ENCODE measurements at places on chromosomes 3 and 15.

DNA sequence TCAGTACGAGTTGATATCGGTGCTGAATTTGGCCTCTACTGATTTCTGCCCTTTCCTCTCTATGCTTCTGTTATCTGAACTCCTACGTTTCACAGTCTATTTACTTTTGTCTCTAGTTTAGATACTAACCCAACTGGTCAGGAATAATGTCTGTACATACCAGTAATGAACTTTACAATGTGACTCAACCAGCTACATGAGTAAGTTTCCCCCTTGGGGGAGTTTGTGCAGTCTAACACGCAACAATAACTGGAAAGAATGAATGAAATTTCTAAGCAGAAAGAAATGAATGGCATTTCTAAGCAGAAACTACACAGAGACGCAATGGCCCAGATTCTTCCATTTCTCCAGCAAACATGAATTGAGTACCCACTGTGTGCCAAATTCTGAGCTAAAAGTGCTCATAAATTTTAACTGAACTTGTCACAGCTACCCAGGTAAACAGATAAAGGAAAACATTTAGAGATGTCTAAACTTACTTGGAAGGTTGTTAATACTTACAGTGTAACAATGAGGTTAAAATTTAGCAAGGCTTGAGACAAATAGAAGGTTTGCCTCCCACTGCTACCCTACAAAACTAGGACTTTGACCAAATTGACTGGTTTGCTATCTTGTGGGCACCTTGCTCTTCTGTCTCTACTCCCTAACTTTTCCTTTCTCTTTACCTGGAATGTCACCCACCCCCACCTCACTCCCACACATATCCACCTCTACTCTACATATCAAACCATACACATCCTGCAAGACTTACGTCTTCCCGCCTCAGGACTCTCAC, 11.6 kb downstream of the UPK1B start:
- DNase-seq: no peak
- no peaks in the 10 kb centered on the region for H3K4me1 ChIP-seq
- H3K36me3 ChIP-seq: no peaks in the 10 kb centered on the region
- no peaks in the 10 kb centered on the region for H3K27me3 ChIP-seq
- H3K27ac ChIP-seq: no peak overlapping the region

DNA sequence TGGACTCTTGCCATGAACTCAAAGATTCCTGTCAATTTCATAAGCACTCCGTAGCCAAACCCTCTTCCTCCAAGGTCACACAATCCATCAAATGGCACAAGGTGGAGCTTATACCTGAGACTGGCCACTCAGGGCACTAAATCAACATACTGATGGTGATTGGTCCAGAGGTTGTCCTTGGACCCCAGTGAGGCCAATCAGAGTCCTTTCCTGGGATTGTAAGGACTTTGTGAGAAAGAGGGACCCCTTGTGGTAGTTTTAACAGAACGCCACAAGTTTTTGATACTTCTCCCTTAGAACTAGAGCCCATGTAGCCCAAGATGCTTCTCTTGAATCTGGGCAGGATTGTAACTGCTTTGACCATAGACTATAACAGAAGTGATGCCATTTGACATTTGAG, 44.4 kb upstream of the LARS2 start:
- no peak overlapping the region for H3K4me3 ChIP-seq
- no peak overlapping the region for H3K27ac ChIP-seq
- H3K36me3 ChIP-seq: no peaks in the 10 kb centered on the region
- no peaks in the 10 kb centered on the region for H3K4me1 ChIP-seq
- no peak for DNase-seq
- peaks cover 3% of the 10 kb centered on the region for H3K27me3 ChIP-seq

DNA sequence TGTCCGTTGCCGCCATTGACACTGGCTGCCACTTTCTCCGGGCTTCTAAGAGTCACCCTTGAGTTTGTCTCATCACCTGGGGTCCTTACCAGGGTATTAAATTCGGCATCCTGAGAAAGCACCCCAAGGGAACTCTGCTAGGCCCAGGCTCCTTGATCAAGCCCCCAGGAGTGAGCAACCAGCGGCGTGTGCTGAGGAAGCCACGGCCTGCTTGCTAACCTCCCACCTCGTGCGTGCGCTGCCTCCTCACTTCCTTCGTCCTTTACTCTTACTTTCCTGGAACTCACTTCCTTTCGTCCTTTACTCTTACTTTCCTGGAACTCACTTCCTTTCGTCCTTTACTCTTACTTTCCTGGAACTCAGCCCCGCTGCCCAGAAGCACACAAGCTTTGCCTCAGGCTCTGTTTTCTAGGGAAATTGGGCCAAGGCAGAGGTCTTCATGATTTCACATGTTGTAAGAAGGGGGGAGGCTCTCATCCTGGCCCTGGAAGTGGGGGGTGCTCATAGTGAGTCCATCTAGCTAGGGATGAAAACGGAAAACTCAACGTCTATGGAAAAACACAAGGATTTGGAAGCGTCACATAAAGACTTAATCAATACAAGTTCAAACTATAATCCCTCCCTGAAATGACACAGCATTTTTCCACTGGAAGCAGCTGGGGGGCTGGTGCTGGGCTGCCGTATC, 36.7 kb upstream of the BDH1 start:
- no peaks in the 10 kb centered on the region for H3K27me3 ChIP-seq
- DNase-seq: no peak
- no peak overlapping the region for H3K27ac ChIP-seq
- H3K4me1 ChIP-seq: peaks cover 18% of the 10 kb centered on the region

- H3K27me3 ChIP-seq: no peaks in the 10 kb centered on the region
- H3K36me3 ChIP-seq: no peaks in the 10 kb centered on the region
- peaks cover 23% of the 10 kb centered on the region for H3K4me1 ChIP-seq
- H3K27ac ChIP-seq: peak overlapping the region; percentile 72
- DNase-seq: no peak
- H3K4me3 ChIP-seq: no peak overlapping the region
These were observed 37.6 kb upstream of the EPHB3 start for GRCh38 chr3:184523825-184524615.

- H3K27me3 ChIP-seq: no peaks in the 10 kb centered on the region
- H3K4me3 ChIP-seq: no peak overlapping the region
- no peak for DNase-seq
These were observed 91.0 kb downstream of the SMAD3 start for GRCh38 chr15:67156426-67156825.

GRCh38 chr3:72678867-72679266, 169.4 kb downstream of the SHQ1 start:
- no peak overlapping the region for H3K4me3 ChIP-seq
- no peak for DNase-seq
- H3K27ac ChIP-seq: peak overlapping the region; percentile 11
- H3K36me3 ChIP-seq: no peaks in the 10 kb centered on the region
- H3K27me3 ChIP-seq: peaks cover 5% of the 10 kb centered on the region

DNA sequence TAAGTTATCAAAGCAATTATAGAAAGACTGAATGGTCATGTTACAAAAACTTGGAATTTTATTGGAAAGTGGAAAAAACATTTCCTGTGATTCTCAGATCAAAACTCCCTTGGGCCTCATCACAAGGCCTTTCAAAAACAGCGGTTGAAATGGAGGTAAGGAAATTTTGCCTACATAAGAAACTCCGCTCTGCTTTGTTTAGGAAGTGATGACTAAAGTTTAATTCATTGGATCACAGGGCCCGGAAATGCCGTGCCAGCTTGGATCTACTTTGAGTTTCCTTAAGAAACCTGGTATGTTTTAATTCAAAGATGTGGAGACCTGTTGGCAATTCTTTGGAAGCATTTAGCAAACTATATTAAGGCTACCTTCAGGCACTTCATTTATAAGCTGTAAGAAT, 143.9 kb upstream of the MME start:
- H3K4me1 ChIP-seq: no peaks in the 10 kb centered on the region
- H3K36me3 ChIP-seq: no peaks in the 10 kb centered on the region
- no peak for DNase-seq
- H3K4me3 ChIP-seq: no peak overlapping the region

DNA sequence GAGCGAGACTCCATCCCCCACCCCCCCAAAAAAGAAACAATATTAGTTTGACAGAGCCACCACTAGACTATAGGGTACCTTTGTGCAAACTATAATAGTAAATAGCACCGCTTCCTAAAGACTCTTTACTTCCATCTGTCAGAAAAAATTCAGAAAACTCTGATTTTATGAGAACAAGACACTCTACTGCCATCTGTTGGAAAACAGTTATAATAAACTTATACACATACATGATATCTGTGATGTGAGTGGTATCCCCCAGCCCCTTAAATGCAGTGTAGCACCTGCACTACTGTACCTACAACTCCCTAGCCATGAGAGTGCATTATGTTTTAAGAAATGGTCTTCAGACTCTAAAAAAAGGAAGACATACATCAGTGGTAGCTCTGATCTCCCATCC, 47.1 kb upstream of the CTDSPL start:
- peaks cover 14% of the 10 kb centered on the region for H3K4me1 ChIP-seq
- no peak overlapping the region for H3K27ac ChIP-seq
- H3K27me3 ChIP-seq: peaks cover 5% of the 10 kb centered on the region
- DNase-seq: no peak

GRCh38 chr15:72562878-72563277, 88.7 kb downstream of the ARIH1 start:
- H3K36me3 ChIP-seq: peaks cover 21% of the 10 kb centered on the region
- H3K27ac ChIP-seq: no peak overlapping the region
- H3K4me1 ChIP-seq: no peaks in the 10 kb centered on the region
- no peaks in the 10 kb centered on the region for H3K27me3 ChIP-seq
- DNase-seq: no peak

DNA sequence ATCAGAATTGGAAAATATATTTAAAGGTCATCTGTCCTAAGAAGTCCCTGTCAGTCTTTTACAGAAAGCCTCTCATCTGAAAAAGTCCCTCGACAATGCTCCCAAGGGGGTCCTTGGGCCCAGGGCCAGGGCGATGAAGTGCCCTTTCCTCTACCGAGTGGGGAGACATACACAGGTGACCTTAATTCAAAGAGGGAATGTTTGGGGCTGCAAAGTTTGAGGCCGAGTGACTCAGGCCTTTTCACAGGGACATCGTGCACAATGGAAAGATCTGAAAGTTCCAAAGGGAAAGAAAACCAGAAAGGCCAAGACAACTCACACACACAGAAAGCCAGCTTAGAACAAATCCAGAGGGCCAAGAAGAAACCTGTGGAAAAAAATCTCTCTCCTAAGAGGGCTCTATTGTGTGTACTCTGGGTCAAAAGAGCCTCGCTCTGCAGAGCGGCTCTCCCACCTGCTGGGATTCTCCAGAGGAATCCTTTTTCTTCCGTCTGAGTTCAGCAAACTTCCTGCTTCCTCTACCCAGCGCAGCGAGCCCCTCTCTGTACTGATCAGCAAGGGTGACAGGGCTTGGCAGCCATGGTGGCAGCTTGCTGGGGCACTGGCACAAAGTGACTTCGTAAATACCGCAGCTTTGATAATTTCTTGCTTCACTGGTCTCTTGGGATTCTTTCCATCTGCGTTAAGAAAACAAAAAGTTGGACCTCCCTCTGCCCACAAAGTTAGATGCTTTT, 259.1 kb downstream of the OPA1 start:
- H3K4me3 ChIP-seq: no peak overlapping the region
- peaks cover 36% of the 10 kb centered on the region for H3K4me1 ChIP-seq
- peak; percentile 30 for DNase-seq
- H3K27ac ChIP-seq: peak overlapping the region; percentile 5

- no peak overlapping the region for H3K27ac ChIP-seq
- peaks cover 9% of the 10 kb centered on the region for H3K4me1 ChIP-seq
- no peaks in the 10 kb centered on the region for H3K27me3 ChIP-seq
- peaks cover 2% of the 10 kb centered on the region for H3K36me3 ChIP-seq
- DNase-seq: no peak
- H3K4me3 ChIP-seq: no peak overlapping the region
These were observed 41.8 kb upstream of the XXYLT1 start for GRCh38 chr3:195312714-195313113.

DNA sequence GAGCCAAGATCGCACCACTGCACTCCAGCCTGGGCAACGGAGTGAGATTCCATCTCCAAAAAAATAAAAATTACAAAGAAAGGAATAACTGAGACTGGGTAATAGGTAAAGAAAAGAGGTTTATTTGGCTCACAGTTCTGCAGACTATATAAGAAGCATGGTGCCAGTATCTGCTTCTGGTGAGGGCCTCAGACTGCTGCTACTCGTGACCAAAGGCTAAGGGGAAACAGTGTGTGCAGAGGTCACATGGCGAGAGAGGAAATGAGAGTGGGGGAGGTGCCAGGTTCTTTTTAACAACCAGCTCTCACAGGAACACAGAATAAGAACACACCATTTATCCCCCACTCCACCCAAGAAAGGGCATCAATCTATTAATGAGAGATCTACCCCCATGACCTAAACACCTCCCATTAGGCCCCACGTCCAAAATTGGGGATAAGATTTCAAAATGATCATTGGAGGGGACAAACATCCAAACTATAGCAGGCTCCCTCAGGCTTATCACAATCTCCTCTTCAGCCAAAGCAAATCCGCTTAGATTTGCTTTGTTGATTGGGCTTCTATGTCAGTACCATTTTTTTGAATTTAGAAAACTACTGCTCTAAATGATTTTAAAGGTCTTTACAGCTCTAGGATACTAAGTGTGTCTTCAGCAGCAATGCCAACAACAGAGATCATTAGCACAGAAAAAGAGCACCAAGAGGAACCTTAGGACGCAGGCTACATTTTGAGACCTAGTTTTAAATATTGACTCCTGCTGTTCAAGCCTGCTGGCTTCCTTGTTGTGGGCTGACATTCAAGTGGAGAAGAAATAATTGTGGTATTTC, 84.2 kb upstream of the TBL1XR1 start:
- H3K36me3 ChIP-seq: no peaks in the 10 kb centered on the region
- H3K27ac ChIP-seq: no peak overlapping the region
- H3K4me1 ChIP-seq: peaks cover 26% of the 10 kb centered on the region
- H3K27me3 ChIP-seq: peaks cover 3% of the 10 kb centered on the region
- DNase-seq: no peak

DNA sequence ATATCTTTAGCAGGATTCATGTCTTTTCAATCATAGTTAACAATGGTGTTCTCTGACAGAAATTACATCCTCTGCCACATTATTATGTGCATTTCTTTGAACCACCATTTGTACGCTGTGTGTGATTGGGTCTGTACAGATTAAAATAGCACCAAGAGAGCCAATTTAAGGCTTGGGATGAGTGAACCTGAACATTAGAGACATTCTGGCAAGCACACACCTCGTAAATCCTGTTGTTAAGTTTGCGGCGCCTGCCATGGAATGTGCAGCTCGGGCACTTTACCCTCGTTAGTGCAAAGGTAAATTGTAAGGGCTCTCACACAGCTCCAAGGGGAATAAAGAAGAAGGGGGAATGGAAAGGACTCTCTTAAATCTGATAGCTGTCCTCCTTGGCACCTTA, 482.4 kb upstream of the DPPA4 start:
- H3K27ac ChIP-seq: no peak overlapping the region
- H3K27me3 ChIP-seq: no peaks in the 10 kb centered on the region
- no peaks in the 10 kb centered on the region for H3K4me1 ChIP-seq
- no peak overlapping the region for H3K4me3 ChIP-seq

DNA sequence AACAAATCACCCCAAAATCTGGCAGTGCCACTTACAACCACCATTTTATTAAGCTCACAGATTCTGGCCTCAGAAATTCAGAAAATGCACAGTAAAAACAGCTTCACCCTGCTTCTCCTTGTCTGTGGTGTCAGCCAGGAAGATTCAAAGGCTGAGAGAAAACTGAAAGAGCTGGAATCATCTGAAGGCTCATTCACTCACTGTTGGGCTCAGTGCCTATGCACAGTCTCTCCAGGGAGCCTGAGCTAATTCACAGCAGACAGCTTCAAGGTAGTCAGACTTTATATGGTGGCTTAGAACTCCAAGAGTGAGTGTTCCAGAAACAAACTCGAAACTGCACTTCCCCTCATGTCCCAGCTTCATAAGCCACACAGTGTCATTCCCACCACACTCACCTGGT, 16.5 kb upstream of the PLOD2 start:
- H3K4me1 ChIP-seq: no peaks in the 10 kb centered on the region
- no peak overlapping the region for H3K4me3 ChIP-seq
- no peaks in the 10 kb centered on the region for H3K36me3 ChIP-seq
- DNase-seq: no peak
- no peaks in the 10 kb centered on the region for H3K27me3 ChIP-seq

GRCh38 chr3:143333367-143333766, 213.8 kb downstream of the CHST2 start:
- H3K27me3 ChIP-seq: peaks cover 2% of the 10 kb centered on the region
- H3K36me3 ChIP-seq: no peaks in the 10 kb centered on the region
- H3K4me3 ChIP-seq: no peak overlapping the region
